ENCODE measurements at places on chromosomes 13 and 19.

- peak; percentile 40 for DNase-seq
These were observed at the start of gene DENND1C for GRCh38 chr19:6481541-6482342. Gene DENND1C (minus strand): TSS chr19:6481787. CDS start chr19:6481695, 92 bp downstream.

DNA sequence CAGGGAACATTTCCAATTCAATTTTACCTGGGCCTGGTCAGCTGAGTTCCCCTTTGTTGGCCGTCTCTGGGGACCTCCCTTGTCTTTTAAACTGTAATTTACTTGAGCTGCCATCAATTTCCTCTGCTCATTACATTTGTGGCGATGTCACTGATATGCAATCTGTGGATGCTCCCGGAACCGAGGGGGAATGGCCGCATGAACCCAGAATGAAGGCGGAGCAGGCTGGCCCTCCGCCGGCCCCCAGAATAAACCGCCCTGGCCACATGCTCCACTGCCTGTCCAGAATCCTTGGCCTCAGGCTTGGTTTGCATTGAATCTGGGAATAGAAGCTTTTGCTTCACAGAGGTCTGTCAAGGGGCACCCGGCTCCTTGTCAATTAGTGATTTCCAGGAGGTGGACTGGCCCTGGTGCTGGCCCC, 276.8 kb downstream of the TEX29 start:
- DNase-seq = no peak

GRCh38 chr13:42699912-42700311, 81.5 kb upstream of the FAM216B start:
- no peak for DNase-seq

DNA sequence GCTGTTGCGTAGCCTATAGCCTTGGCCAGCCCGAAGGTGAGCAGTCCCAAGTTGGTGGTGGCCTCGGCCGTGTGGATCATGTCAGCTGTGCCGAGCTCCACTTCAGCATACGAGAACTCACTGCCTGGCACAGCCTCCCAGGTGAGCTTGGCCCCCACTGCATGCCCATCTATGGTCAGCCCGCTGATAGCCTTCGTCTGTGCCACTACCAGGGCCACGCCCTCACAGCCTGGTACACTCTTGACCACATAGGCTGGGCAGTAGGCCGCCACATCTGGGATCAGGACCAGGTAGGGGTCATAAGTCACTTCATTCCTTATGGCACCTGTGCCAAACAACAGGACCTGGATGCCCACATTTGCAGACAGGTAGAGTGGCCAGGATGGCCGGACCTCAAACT, 7.4 kb downstream of the FCGBP start:
- DNase-seq = no peak

DNA sequence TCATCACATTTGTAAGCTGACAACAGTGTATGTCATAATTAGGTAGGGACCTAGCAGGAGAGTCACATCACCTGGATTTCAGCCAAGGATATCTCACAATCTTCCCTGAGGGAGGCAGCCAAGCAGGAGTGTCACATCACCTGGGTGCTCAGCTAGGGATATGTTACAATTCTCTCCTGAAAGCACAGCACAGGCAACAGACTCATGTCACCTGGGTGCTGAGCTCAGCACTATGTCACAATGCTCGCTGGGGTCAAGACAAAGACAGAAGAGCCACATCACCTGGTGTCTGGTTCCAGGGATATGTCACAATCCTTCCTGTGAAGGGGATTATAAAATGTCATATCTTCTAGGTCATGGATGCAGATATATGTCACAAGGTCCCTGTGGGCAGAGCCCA, 123.7 kb downstream of the ZNF675 start:
- DNase-seq = no peak

DNA sequence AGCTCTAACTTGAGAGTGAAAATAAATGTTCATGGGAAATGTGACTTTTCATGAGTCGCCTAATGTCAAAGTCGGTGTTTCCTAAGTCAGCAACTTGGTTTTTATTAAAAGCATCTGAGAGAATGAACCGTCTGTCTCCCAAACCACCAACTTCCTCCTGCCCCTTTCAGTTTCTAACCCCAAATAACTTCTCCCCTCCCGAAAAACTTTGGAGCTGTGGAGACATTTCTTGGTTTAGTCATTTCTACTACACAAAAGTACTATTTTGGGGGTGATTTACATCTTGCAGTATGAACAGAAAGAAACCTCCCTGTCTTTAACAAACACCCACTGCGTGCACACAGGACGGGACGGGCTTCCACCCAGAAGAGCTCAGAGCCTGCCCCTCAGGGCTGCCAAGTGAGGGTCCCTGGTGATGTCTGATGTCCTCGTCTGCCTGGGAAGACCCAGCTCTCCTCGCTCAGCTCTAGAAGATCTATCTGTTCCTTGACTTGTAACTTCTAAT, 65.0 kb downstream of the RASA3 start:
- DNase-seq = no peak

DNA sequence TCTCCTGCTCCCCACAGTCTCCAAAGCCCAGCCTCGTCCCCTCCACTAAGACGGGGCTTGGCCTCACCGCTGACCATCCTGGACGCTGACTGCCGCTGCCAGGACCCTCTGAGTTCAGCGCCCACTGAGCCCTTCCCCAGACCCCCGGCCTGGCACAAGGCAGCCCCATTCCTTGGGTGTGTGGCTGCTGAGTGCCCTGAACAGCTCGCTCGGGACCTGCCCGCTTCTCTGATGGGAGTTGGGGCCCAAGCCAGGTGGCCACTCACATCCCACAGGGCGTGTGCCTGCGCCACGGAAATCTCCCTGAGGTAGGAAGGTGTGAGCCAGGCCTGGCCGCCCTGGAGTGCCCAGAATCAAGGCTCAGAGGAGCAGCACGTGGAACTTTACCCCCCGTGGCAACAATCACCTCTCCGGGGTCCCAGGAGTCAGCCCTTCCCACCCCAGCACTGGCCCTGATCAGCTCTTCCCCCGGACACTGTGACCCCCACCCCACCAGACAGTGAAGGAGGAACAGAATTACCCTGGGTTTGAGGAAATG, 20.8 kb downstream of the C13orf46 start:
- peak; percentile 54 for DNase-seq

GRCh38 chr19:27971071-27971470, 1241.9 kb downstream of the UQCRFS1 start:
- no peak for DNase-seq

DNA sequence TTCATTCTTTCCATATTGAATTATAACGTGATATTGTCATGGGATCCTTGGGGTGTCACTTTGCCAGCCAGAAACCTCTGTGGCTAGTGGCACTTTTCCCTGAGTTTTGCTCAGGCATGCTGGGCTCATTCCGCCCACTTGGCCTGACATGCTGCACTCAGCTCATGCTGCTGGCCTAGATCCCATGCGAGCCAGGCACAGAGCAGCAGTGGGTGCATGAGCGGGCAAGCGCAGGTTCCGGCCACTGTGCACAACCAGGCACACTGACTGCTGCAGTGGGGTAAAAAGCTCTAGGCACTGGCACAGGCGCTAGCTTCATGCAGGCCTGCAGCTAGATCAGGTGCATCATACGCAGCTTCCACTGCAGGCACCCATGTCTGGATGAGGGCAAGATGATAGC, 221.2 kb downstream of the MAB21L1 start:
- no peak for DNase-seq

GRCh38 chr19:9566729-9567128, 17.6 kb downstream of the ZNF121 start:
- DNase-seq = no peak

DNA sequence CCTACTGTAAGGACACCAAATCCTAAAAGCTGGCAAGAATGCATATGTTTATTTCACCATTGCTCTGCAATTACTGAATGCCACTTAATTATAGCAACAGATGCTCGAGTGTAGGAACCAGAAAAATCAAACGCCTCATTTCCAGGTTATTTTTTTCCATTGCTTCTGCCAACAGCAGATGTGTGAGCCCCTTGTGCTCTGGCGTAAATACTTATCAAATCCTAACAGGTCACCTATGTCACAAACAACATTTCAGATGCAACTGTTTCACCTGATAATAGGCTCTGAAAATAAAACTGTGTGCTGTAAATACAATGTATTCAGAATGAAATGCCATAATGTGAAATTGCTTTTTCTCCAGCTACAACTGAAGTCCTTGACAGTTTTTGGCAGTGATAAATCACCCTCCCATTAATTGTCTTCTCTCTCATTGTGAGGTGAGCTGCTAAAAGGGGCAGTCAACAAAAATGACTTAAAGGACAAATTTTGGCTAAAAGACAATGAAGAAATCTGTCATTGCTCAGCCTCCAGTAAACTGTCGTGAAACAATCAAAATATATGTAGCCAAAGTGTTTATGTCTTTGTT, 344.0 kb downstream of the DACH1 start:
- no peak for DNase-seq

DNA sequence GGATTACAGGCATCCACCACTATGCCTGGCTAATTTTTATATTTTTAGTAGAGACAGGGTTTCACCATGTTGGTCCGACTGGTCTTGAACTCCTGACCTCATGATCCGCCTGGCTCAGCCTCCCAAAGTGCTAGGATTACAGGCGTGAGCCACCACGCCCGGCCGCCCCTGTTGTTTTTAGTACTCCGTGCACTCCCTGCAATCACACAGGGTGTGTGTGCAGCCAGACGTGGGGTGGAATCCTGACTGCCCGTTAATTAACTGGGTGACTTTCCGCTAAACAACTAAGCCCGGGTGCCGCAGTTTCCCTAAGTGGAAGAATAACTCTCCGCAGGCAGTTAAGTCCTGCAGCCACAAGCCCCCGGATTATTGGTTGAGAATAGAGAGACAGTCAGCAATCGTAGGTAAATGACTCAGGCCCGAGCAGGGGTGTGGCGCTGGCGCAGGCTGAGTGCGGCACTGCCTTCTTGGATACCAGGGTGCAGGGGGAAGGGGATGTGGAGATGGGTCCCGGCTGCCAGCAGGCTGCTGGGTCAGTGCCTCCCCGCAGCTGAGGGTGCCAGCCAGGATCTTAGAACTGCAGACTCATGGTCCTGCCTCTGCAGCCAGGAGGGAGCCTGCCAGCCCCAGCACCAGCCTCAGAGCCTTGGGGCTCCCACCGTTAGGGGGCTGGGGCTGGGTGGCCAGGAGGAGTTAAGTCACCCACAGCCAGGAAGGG, 6.1 kb upstream of the FXYD3 start:
- DNase-seq = no peak

- no peak for DNase-seq
These were observed 70.7 kb downstream of the PCCA start for GRCh38 chr13:100159584-100159983.

DNA sequence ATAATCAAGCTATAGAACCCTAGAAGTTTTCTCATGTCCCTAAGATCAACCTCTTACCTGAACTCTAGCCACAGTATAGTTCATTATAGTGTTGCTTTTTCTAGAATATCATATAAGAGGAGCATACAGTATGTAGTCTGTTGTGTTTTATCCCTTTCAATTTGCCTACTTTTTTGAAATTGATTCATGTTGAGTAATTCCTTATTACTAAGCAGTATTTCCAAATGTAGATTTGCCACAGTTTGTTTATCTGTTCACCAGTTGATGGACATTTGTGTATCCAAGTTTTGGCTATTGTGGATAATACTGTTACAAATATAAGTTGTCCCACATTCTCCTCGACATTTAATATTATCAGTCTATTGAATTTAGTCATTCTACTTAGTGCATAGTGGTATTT, 138.0 kb downstream of the LMO7 start:
- DNase-seq = no peak

- DNase-seq = no peak
These were observed 736.9 kb downstream of the EFNB2 start for GRCh38 chr13:105798541-105798940.

DNA sequence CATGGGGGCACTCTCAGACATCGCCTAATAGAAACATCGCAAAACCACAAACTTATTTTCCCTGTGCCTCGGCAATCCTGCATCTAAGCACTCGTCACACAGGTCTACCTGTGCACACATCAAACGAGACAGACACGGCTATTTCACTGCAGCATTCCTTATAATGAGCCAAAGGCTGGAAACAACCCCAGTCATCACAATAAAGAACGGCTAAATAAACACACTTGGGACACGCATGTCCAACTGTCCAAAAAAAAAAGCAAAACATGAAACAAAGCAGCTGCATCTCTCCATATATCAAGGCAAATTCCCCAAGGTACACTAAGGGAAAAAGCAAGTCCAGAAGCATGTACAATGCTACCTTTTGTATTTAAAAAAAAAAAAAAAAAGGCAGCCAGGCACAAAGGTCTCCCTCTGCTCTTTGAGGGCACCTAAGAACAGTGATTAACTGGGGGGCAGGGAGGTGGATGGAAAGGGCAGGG, 27.2 kb upstream of the CCNP start:
- DNase-seq = no peak

DNA sequence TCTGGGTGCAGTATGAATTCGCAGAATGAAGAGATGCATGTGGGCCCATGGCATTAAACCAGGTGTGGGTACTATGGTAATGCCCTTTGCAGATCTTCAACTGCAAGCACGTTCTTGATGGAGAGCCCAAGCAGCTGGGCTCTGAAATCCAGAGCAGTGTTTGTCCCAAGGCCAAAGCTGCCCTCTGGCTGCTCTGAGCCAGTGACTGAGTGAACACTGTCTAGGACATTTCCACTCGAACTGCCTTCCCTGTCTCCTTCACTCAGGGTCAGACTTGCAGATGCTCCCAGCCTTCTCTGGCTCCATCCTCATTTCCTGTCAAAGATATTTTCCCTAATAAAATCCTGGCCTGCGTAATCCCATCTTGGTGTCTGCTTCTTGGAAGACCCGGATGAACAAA, 80.2 kb upstream of the GJB6 start:
- DNase-seq = no peak

DNA sequence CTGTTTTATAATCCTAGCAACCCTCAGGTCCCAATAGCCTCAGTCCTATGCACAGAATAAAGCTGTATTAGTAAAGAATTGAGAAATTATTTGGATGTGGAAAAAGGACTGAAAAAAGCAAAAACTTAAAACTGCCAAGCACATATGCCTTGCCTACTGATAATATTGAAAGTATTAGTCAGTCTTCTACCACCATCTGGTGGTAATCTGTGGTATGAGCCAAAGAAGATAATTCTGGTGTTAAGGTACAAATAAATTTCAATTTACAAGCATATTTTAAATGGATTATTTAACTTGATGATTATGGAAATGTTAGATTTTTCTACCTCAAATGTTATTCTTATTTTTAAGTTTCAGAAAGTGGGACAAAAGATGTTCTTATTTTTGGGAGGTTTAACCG, 460.3 kb upstream of the KLHL1 start:
- DNase-seq = no peak

DNA sequence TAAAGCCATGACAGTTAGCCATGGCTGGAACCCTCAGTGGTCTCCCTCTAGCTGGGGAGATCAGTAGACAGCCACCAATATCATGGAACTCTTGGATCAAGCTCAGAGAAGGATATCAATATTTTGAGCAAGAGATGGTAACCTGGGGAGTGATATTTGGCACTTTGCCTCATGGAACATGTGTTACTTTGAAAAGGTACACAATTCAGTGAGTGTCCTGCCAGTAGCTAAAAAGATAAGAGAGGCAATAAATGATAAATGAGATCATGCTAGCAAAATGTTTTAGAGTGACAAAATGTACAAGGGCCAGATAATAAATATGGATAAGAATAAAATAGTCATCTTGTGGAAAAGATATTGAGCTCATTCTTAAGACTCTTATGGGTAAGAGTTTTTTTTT, 1618.7 kb downstream of the OLFM4 start:
- no peak for DNase-seq

GRCh38 chr19:48639483-48640375, 2.5 kb upstream of the DBP start:
- no peak for DNase-seq

GRCh38 chr19:5369304-5369703, 28.7 kb upstream of the PTPRS start:
- DNase-seq = no peak
